ENCODE measurements at places on chromosomes 7 and 10. TPM values are rescaled to one million over a fixed set of nuclear protein-coding genes. Genes with fewer than 3 reads are reported as not detected.

- DNase-seq, result peak; percentile 76
- H3K36me3 ChIP-seq, result no peaks in the 10 kb centered on the region
- H3K4me1 ChIP-seq, result peaks cover 23% of the 10 kb centered on the region
- no peak within 1 kb of the TSS for H3K4me3 ChIP-seq
- no peaks in the 10 kb centered on the region for H3K27me3 ChIP-seq
Measured at GRCh38 chr10:103479135-103479534, at the start of gene CALHM3. Gene CALHM3 (minus strand): TSS chr10:103479240. CDS start chr10:103479032, 208 bp downstream.

- peaks cover 10% of the 10 kb centered on the region for H3K36me3 ChIP-seq
- H3K27ac ChIP-seq, result no peak overlapping the region
- DNase-seq, result no peak
- no peak overlapping the region for H3K4me3 ChIP-seq
Measured at GRCh38 chr7:50659329-50659965, 94.2 kb upstream of the DDC start.

The SAMD9L gene
- 2.8 TPM for total RNA-seq

The ASB4 gene
- not detected for total RNA-seq

The FAM24A gene
- not detected for total RNA-seq

- no peak overlapping the region for H3K4me3 ChIP-seq
- DNase-seq, result no peak
- H3K27me3 ChIP-seq, result no peaks in the 10 kb centered on the region
- H3K36me3 ChIP-seq, result no peaks in the 10 kb centered on the region
Measured at GRCh38 chr10:112835944-112836451, 114.0 kb upstream of the TCF7L2 start.

DNA sequence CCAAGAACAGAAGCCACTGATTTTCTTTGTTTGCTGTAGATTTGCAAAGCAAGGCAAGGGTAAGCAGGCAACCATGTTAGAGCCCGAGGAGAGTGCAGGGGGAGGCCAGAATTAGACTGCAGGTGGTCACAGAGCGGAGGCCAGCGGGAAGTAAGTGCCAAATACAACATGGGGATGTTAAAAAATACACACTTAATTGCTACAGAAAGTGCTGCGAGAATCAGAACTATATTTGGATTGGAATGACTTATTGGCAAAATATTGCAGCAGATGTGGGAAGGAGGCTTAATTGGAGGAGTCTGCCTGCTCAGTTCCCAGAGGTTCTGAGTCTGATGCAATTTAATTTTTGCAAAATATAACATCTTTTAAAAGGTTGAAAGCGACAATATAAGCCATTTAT is 49.7 kb upstream of the ADCY1 start:
- no peak overlapping the region for H3K27ac ChIP-seq
- DNase-seq, result no peak
- H3K4me3 ChIP-seq, result no peak overlapping the region
- no peaks in the 10 kb centered on the region for H3K27me3 ChIP-seq
- H3K4me1 ChIP-seq, result no peaks in the 10 kb centered on the region

DNA sequence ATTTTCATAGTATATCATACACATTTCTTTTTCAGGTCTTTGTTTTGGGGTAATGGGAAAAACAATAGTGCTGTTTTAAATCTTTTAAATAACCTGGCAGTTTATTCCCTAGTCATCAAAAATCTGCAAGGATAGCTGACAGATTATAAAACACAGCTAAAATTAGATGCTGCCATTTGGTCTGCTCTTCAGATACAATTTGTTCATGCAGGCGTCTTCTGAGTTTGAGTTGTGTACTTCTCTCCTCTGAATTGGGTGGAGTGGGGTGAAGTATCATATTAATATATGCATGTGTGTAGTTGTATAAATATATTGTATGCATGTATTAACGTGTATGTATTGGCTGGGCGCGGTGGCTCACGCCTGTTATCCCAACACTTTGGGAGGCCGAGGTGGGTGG is 42.9 kb upstream of the ST7 start:
- H3K4me3 ChIP-seq, result no peak overlapping the region
- no peaks in the 10 kb centered on the region for H3K27me3 ChIP-seq
- H3K4me1 ChIP-seq, result no peaks in the 10 kb centered on the region
- no peak for DNase-seq
- H3K36me3 ChIP-seq, result peaks cover 39% of the 10 kb centered on the region

DNA sequence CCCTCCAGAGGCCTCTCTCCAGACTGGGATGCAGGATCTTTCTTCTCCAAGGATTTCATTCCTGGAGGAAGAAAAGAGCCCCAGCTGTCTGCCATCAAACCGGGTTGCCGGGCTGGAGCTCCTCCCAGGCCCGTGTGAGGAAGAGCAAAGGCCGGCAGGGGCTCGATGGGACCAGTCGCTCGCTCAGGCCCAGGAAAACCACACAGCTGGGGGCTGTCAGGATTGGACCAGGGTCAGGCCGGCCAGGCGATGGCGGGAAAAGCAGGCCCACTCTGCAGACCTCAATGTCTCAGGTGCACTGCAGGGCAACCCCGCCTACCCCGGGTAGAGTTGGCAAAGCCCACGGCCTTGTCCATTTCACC is 98.1 kb upstream of the DNAAF5 start:
- H3K4me1 ChIP-seq, result no peaks in the 10 kb centered on the region
- no peaks in the 10 kb centered on the region for H3K36me3 ChIP-seq
- H3K4me3 ChIP-seq, result no peak overlapping the region
- H3K27ac ChIP-seq, result no peak overlapping the region

GRCh38 chr7:101138213-101138870 is 11.4 kb downstream of the SERPINE1 start:
- H3K4me1 ChIP-seq, result peaks cover 44% of the 10 kb centered on the region
- H3K27me3 ChIP-seq, result no peaks in the 10 kb centered on the region
- H3K27ac ChIP-seq, result peak overlapping the region; percentile 89
- peak overlapping the region; percentile 41 for H3K4me3 ChIP-seq
- H3K36me3 ChIP-seq, result no peaks in the 10 kb centered on the region

DNA sequence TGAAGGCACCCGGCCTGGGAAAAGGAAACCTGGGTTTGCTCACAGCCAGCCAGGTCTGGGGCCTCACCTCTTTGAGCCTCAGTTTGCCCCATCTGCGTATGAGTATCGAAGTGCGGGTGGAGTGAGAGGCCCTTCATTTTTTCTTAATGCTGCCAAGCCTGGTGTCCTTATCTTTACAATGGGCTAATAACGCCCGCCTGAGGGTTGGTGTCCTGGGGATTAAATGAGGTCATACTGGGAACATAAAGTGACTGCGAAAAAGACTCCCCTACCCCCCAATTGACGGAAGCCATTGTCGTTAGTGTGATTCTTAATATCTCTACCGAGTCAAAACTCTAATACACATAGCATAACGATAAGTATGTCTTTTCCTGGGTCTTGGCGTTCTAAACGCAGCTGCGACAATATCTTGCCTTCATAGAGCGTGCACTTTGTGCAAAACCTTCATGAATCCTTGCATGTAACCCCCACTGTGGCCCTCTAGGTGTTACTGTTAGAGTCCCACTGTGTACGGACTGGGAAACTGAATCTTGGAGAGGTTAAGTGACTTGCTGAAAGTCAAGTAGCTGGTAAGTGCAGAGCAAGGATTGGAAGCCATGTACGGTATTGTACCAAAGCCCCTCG is 11.4 kb upstream of the GRB10 start:
- no peak for DNase-seq
- peaks cover 15% of the 10 kb centered on the region for H3K4me1 ChIP-seq
- peak overlapping the region; percentile 36 for H3K27ac ChIP-seq
- H3K4me3 ChIP-seq, result peak overlapping the region; percentile 65

DNA sequence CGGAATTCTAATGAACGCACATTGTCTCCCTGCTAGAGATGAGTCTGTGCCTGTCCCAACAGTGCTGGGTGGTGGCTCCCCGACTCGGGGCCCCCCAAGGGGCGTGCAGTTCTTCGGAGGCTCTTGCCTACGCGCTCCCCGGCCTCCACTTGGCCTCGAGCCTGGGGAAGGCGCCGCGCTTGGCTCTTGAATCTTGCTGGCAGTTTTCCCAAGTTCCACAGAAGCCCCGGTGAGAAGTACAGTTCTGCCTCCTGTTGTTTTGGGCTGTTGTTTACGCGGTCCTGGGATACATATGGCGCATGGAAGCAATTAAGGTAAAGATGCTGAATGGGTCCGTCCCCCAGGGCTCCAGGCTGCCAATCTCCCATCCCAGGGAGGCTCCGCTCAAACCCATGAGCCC is 32.6 kb upstream of the UNCX start:
- no peaks in the 10 kb centered on the region for H3K27me3 ChIP-seq
- no peak for DNase-seq
- no peaks in the 10 kb centered on the region for H3K36me3 ChIP-seq
- no peak overlapping the region for H3K27ac ChIP-seq
- no peak overlapping the region for H3K4me3 ChIP-seq
- H3K4me1 ChIP-seq, result peaks cover 3% of the 10 kb centered on the region

The MYL7 gene
- total RNA-seq, result not detected

The LEP gene
- total RNA-seq, result not detected

DNA sequence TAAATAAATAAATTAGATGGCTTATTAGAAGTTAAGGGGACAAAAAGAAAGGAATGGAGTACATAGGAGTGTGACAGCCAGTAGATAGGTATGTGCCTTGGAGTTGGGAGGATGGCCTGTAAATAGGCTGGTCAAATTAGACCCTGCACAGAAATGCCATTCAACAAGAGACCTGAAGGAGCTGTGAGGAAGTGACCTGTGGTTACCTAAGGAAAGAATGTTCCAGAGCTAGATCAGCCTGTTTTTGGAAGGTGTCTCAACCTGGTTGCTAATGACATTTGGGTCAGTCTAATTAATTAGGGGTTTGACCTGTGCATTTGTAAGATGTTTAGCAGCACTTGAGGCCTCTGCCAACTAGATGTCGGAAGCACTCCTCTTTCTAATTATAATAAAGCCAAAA is 315.3 kb upstream of the PLXDC2 start:
- H3K4me1 ChIP-seq, result no peaks in the 10 kb centered on the region
- H3K27ac ChIP-seq, result no peak overlapping the region
- no peaks in the 10 kb centered on the region for H3K27me3 ChIP-seq
- DNase-seq, result no peak
- H3K4me3 ChIP-seq, result no peak overlapping the region
